ENCODE measurements at places on chromosomes 5 and 9.

DNA sequence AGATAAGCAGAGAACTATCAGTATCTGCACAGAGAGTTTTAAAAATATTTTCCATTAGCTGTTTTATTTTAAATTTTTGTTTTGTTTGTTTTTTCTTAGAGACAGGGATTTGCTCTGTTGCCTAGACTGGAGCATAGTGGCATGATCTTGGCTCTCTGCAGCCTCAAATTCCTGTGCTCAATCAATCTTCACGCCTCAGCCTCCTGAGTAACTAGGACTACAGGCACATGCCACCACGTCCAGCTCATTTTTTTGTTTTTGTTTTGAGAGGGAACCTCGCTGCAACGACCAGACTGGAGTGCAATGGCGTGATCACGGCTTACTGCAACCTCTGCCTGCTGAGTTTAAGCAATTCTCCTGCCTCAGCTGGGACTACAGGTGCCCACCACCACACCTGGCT lies 138.2 kb upstream of the LPAR1 start:
- no peak for DNase-seq

- no peak for DNase-seq
These were observed 72.5 kb upstream of the PCA3 start for GRCh38 chr9:76691517-76692313.

DNA sequence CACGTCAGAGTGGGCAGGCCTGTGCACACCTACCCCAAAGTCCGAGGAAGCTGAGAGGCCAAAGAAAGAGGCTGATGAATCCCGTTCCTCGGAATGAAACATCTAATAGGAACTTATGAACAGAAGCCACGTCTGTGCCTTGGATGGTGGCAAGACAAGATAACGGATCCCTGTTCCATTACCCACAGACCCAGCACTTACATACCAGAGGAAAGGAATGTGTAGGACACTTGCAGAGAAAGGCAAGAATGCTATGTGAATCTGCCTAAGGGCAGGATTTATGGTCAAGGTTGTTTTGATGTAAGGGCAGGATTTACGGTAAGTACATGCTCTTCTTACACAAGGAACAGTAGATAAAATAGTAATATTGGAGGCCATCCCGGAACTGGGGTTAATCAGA lies 93.2 kb downstream of the WDR41 start:
- peak; percentile 11 for DNase-seq

DNA sequence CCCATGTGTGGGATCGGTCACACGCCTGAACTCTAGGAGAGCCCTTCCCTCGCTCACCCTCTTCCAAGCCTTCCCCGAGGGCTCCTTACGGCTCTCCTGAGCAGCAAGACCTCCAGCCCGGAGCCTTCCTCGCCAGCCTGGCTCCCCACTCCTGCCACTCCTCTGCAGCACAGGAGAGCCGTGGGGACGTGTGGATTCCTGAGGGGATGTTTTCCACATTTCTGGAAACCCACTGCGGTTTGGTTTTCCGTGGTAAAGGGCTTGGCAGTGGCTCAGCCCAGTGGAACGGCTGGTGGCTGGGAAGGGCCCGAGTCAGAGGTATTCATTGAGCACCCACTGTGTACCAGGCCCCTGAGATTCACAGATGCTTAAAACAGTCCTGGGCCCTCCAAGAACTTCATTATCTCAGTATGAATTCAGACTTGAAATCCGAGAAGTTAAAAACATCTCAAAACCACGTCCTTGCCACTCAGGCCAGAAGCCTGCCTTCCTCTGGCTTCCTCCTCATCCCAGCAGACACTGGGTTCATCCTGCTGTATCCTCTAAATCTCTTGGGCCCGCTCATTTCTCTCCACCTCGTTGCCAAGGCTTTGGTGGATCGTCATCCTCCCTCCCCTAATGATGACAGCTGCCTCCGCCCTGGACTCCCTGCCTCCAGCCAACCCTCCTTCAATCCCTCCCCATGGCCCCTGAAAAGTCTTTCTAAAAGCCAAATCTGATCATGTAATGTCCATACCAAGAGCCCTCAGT lies 109.6 kb downstream of the FGF18 start:
- no peak for DNase-seq

DNA sequence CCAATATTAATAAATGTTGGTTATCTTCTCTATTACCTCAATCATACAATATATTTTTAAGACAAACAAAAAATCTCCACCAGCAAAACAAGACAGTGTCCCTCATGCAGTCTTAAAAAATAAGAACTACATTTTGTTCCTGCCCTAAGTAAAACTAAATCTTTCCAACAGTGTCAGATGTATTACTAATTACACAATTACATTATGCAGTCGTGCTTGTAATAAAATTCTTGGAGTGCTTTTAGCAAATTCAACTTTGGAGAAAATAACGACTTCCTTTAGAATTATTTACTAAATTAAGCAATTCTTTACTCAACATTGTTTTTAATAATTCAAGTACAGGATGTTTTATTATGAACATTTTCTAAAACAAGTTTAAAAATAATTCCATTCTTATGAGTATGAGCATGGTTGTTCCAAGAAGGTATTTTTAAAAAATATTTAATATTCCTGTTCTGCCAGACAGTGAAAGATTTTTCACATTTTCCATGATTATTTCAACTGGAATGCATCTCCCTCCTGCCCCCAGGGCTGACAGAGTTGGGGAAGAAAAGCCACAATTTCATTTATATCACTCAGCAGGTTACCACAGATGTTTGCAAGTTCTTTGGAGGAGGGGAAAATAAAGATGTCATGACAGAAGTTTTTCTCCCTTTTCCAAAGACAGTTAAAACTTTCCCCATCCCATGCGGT lies 137.9 kb downstream of the FAM114A2 start:
- DNase-seq: peak; percentile 98

GRCh38 chr5:8601831-8602354 lies 732.9 kb downstream of the MTRR start:
- peak; percentile 24 for DNase-seq

DNA sequence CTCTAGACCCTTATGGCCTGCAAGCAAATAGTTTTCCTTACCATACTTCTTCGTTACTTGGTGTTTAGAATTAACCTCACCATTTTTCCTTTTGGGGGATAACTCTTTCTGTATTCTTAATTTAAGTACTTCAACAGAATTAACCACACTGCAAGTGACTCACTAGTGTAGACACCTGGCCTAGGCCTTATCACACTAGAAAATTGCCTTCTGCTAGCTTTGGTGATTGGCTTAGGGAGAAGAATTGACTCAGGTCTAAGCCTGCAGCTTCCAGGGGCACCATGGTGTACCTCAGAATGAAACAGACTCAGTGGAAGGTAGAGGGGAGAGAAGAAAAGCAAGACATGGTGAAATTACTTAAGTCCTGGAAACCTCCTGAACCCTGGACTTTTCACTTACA lies 112.8 kb upstream of the HMHB1 start:
- no peak for DNase-seq

DNA sequence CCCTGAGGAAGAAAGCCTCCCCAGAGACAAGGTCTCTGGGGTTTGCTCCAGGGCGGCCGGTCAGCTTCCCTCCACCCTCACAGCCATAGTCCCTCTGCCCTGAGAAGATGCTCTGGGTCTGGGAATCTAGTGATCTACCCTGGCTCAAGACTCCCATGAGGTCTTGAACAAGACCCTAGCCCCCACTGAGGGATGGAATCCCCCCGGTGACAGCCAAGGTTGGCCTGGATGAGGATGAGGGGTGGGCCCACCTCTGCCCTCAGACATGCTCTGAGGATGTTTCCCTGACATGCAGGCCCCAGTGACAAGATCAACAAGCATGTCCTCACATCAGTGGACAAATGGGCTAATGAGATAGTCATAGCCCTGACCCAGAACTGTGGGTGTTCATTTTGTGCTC lies 138.6 kb downstream of the C5orf15 start:
- DNase-seq: no peak

GRCh38 chr5:110288766-110289511 lies 437.5 kb downstream of the TMEM232 start:
- peak; percentile 100 for DNase-seq

GRCh38 chr5:151703227-151703626 lies 16.5 kb upstream of the SPARC start:
- DNase-seq: no peak

GRCh38 chr9:99021512-99021911 lies 77.8 kb downstream of the COL15A1 start:
- no peak for DNase-seq

Measured in fibroblast of upper back skin (primary cell).